ENCODE measurements at places on chromosomes 2 and 18.

- no peak for DNase-seq
These were observed 5.8 kb upstream of the RNU4ATAC start for GRCh38 chr2:121524685-121525425.

DNA sequence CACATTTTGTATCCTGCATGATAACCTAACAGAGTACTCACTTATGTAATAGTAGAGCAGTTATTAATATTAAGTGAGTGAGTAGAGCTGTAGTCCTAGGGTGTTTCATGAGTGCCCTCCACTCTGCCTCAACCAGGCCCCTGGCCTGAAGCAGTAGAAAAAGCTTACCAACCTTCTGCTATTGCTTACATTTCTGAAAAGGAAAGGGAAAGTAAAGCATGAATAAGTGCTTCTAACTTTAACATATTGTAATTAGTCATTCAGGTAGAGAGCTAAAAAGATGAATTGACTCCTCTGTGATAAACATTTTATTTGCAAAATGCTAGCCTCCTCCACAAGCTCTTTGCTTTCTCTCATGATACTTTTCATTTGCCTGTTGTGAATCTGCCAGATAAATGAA, 94.7 kb upstream of the RPE start:
- DNase-seq = no peak

GRCh38 chr2:139885921-139886498, 1105.8 kb upstream of the NXPH2 start:
- no peak for DNase-seq

- DNase-seq = peak; percentile 5
These were observed 83.2 kb downstream of the COMMD1 start for GRCh38 chr2:61988462-61989366.

DNA sequence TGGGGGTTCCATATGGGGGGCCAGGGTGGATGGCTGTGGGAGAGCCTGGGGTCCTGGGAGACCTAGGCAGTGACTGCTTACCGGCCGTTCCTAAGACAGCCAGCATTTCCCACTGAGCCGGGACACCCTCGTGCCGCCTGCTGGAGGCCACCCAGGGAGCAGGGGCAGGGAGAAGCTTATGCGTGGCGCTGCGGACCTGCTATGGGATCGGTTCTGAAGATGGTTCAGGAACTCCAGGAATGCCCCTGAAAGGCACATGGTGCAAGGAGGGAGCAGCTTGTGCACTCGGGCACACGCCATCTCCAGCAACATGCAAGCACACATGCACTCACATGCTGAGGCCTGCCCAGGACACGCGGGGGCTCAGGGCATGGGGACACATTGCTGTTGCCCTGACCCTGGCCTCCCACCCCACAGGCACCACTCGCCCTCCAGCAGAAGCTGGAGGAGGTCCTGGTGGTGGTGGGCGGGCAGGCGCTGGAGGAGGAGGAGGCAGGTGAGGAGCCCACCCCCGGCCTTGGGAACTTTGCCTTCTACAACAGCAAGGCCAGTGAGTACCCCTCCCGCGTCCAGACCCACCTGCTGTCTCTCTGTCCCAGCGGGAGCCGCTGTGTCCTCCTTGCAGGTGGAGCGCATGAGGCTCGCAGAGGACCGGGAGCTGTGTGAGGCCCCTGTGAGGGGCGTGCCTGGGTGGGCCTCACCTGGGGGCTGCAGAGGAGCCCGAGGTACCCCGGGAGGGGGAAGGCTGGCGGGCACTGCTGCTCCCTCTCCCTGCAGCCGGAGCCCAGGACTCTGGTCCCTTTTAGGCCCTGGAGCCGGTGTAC, 4.1 kb downstream of the KLHL30 start:
- DNase-seq = no peak

GRCh38 chr2:58045580-58046334, 849 bp upstream of the VRK2 start:
- DNase-seq = no peak

GRCh38 chr2:84799772-84800171, 81.1 kb downstream of the TRABD2A start:
- DNase-seq = no peak

GRCh38 chr18:7987284-7987976, 420.3 kb downstream of the PTPRM start:
- peak; percentile 86 for DNase-seq

- peak; percentile 33 for DNase-seq
These were observed 990.9 kb upstream of the ACVR2A start for GRCh38 chr2:146853741-146854444.

GRCh38 chr2:214624166-214624760, 185.2 kb downstream of the BARD1 start:
- DNase-seq = no peak

DNA sequence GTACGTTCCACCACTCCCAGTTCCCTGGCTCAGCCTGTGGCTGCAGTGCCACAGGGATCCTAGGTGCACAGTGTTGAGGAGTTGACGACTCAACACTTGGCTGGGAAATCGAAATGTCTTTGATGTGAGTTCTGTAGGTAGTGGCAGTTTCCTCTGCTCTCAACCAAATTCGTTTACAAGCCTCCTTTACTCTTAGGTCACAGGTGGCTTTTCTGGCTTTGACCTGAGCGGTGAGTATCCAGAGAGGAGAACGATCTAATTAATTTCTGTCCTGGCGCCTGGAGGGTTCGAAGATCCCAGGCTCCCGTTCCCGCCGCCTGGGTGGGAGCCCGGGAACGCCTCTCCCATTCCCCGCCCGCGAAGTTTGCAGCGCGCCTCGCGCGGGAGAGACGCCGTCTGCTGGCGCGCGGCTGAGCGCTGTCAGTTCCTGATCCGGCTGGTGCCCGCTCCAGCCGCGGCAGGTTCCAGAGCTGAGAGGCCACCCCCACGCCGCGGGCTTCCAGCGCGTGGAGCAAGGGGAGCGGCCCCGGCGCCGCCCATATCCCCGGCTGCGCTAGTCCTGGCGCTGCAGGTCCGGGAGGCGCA, at the start of gene LAMA3:
Gene LAMA3, plus strand, starts transcription at position 423 of the 585 bp plus-strand sequence. CDS start 231 bp downstream, outside the sequence.
- DNase-seq = no peak

GRCh38 chr2:86357392-86357963, 20.1 kb upstream of the REEP1 start:
- no peak for DNase-seq

DNA sequence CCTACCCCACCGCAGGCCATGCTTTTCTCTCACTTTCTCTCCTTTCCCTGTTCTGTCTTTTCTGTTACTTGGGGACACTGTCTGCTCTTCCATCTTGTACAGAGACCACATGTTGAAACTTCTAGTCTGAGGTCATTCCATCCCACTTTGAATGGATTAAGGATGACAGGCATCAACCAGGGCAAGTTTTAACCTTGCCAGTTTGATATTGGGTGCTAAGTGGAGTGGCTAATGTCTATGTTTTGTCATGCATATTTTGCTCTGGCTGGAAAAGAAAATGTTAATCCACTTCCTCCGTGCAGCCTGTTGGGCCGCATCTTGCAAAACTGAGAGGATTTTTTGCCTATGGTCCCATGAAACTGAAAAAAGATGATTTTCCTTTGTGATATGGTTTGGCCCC, 205.5 kb upstream of the SESTD1 start:
- DNase-seq = no peak

DNA sequence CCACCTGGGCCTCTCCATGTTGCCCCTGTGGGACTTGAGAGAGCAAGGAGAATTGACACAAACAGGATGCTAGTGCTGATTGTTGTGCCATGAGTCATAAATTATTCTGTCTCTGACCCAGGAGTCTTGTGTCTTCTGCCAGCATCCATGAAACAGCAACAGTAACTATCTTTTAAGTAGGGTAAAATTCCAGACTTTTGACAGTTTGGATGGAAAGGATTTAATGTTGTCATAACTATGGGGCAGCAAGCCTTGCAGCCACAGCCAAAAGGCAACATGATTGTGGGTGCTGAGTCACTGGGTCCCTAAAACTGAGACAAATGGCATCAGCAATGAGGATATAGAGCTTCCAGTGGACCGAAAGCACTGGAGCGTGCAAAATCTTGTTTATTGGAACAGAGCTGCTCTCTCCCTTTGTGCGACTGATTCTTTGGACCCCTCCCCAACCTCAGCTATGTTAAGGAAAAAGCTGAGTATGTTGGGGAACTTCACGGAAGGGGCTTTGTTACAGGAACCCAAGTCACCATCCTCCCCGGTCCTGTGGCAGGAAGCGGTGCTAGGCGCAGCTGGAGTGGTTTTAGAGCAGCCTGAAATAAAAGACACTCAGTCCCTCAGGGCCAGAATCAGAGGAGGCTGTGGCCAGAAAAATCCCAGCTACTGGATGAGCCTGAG, 9.6 kb upstream of the ITPRIPL1 start:
- DNase-seq = peak; percentile 78

GRCh38 chr18:30709595-30709994, 332.9 kb downstream of the DSC3 start:
- no peak for DNase-seq

DNA sequence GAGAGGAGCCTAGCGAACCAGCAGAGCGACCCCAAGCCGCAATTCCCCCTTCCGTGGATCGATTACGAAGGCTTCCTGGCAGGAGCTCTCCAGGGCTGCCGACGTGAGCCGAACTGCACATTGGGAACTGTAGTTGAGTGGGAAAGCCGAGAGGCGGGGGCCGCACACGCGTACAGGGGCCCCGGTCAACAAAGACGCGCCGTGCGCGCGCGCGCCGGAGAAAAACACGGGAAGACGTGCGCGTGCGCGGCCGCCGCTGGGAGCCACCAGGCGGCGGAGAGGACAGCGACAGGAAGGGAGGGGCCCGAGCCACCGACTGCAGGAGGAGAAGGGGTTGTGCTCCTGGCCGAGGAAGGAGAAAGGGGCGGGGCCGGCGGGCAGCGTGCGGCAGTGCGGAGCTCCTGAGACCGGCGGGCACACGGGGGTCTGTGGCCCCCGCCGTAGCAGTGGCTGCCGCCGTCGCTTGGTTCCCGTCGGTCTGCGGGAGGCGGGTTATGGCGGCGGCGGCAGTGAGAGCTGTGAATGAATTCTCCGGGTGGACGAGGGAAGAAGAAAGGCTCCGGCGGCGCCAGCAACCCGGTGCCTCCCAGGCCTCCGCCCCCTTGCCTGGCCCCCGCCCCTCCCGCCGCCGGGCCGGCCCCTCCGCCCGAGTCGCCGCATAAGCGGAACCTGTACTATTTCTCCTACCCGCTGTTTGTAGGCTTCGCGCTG, at the start of gene SPAST:
Gene SPAST, plus strand, starts transcription at position 247 of the 711 bp plus-strand sequence. Its CDS starts 276 bp downstream, at position 523.
- DNase-seq = peak; percentile 96

DNA sequence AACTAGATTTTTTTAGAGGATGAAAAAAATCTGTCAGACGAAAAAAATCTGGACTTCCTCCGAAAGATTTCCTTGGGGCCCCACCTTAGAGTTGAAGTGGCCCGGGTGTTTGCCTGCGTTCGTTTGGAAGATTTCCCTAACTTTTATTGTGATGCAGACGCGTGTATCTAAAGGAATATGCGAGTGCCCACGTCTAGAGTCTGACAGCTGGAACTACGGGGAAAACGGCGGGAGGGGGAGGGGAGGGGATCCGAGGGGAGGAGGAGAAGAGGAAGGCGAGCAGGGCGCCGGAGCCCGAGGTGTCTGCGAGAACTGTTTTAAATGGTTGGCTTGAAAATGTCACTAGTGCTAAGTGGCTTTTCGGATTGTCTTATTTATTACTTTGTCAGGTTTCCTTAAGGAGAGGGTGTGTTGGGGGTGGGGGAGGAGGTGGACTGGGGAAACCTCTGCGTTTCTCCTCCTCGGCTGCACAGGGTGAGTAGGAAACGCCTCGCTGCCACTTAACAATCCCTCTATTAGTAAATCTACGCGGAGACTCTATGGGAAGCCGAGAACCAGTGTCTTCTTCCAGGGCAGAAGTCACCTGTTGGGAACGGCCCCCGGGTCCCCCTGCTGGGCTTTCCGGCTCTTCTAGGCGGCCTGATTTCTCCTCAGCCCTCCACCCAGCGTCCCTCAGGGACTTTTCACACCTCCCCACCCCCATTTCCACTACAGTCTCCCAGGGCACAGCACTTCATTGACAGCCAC, 2.4 kb upstream of the SP9 start:
- DNase-seq = no peak

- no peak for DNase-seq
These were observed 20.1 kb upstream of the MGAT5 start for GRCh38 chr2:134233728-134234136.

DNA sequence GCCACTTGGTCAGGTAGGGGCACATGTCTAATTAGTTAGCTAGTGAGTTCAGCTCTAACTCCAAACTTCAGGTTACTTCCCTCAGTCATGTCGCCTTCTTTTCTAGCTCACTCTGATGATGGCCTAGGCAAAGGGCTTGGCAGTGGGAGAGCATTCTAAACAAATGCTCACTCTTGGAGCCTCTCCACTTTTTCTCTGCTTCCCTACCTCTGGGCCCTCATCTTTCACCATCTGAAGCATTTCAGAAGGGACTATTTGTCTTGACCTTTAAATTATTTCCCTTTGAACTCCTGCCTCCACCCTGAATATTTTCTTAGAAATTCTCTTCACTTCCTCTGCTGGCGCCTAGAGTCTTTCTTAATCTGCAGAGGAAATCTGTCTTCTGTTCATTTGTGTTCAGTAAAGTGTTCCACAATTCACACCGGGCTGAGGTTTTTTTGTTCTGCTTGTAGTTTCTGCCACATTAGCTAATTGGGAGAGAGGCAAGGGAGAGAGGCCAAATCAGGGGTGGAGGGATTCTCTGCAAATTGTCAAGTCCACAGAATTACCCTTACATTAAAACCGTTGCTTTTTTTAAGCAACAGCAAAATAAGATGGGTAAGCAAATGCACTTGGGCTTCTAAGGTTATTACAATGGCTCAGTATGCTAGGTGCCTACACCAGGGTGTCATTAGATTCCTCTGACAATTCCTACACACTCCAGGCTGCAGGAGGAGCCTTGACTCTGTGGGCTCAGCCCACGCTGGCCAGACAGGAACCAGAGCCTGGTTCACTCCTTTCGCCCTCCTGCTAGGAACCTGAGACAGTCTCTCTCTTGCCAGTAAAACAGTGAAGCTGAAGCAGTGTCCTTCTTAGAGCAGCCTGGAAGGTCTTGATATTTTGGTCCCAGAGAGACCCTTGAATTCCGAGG, 5.5 kb downstream of the MSGN1 start:
- no peak for DNase-seq

DNA sequence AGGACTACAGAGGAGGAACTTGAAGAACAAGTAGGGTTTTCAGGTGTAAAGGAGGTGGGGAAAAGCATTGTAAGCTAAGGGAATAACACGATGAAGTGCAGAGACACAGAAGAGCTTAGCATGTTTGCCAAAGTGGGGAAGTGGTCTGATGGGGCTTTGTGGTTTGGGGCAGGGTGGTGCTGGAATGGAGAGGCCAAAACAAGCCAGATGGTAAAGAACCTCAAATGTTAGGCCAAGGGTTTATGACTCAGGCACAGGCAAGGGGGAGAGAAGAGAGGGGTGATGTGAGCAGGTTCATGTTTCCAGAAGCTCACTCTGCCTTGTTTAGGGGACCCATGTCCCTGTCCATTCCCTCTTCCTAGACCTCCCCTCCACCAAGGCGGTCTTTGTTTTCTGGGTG, 104.5 kb upstream of the YWHAQ start:
- DNase-seq = no peak

DNA sequence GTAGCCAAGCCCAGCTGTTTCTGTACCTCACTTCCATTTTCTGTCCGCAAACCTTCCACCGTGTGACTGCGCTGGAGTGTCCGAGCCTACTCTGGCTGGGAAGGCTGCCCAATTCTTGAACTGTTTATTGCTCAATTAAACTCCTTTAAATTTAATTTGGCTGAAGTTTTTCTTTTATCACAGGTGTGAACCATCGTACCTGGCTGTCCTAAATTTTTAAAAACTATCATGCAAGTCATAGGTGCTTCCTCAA, 6.2 kb upstream of the RNU2-63P start:
- DNase-seq = no peak

Measured in fibroblast of upper back skin (primary cell).